ENCODE measurements at places on chromosomes 1 and 21.
A peak's percentile ranks its signal among the peaks of the same experiment; 100 is the strongest.

DNA sequence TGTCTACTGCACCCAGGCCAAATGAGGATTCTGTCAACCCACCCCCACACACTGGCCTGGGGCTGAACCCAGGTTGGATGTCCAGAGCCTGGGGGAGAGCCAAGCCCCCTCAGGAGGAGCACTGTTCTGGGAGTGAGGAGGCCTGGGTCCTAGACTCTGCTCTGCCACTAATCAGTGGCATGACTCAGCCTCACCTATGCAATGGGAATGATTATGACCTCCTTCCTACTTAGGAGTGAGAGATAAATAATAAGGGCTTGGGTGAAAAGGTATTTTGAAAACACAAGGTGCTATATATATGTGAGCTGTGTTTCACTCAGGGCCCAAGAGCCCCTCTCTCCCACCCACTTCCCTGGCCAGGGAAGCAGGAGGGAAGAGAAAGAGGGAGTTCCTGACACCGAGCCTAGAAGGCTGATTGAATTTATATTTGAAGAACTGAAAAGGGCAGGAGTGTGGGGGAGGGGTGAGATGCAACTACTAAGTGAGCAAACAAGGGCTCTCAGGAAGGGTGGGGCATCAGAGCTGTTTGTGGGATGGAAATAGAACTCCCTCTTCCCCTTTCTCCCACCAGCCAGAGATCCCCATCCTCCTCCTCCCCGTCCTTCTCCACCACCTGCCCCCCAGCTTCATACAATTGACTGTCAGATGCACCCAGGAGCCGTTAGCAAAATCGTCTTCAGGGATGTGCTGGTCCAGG, 8.2 kb downstream of the IGSF9 start:
- no peak for DNase-seq

- no peak for DNase-seq
Observed at GRCh38 chr1:221549815-221550214, 192.1 kb downstream of the DUSP10 start.

- no peak for DNase-seq
Observed at GRCh38 chr1:3226701-3227350, 157.8 kb downstream of the PRDM16 start.

GRCh38 chr1:229753764-229754551, 127.9 kb downstream of the URB2 start:
- DNase-seq: no peak

GRCh38 chr21:32834211-32834915, 62.8 kb upstream of the PAXBP1 start:
- DNase-seq: no peak

DNA sequence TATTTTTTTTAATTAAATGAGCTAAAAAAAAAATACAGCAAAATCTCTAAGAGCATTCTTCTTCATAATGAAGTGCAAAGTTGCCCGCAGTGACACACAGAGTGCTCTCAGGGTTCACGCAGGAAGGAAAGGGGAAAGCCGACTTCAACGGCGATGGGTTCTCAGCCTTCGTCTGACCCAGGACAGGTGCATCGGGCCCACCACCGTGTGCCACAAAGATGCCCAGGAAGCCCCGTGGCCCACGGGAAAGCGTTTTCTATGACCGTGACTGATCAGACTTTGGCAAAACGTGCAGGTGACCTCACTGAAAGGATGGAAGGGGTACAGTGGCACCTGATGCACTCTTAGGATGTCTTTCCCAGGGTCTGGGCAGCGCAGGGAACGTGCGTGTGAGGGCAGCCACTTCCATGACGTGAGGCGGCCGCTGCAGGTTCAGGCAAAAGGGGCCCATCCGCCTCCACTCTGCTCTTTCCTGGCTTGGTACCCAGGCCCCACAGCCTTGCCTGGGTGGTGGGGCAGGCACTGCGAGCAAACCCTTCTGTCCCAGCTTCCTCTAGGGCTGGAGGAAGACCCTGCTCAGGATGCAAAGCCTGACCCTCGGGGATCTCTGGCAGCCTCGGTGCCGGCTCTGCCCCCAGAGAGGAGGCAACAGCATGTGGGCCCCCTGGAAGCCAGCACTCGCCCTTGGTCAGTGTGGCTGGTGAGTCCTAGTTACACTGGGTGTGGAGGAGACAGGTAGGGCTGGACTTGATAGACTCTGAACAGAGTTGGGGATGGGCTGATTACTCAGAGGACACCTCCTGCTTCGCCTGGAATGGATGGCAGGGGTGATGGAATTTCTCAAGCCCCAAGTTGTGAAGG, 8.3 kb downstream of the LRRC47 start:
- DNase-seq: no peak

- no peak for DNase-seq
Observed at GRCh38 chr1:81053826-81054225, 746.9 kb upstream of the ADGRL2 start.

GRCh38 chr1:226598455-226598849, 49.9 kb downstream of the STUM start:
- no peak for DNase-seq

GRCh38 chr1:15574741-15575140, 10.1 kb downstream of the AGMAT start:
- DNase-seq: no peak

- DNase-seq: no peak
Observed at GRCh38 chr1:53323316-53323715, 4.6 kb downstream of the LRP8 start.

GRCh38 chr21:33071770-33072306, 1.9 kb downstream of the OLIG1 start:
- DNase-seq: no peak

GRCh38 chr1:9529190-9529589, 10.1 kb upstream of the SLC25A33 start:
- DNase-seq: no peak

DNA sequence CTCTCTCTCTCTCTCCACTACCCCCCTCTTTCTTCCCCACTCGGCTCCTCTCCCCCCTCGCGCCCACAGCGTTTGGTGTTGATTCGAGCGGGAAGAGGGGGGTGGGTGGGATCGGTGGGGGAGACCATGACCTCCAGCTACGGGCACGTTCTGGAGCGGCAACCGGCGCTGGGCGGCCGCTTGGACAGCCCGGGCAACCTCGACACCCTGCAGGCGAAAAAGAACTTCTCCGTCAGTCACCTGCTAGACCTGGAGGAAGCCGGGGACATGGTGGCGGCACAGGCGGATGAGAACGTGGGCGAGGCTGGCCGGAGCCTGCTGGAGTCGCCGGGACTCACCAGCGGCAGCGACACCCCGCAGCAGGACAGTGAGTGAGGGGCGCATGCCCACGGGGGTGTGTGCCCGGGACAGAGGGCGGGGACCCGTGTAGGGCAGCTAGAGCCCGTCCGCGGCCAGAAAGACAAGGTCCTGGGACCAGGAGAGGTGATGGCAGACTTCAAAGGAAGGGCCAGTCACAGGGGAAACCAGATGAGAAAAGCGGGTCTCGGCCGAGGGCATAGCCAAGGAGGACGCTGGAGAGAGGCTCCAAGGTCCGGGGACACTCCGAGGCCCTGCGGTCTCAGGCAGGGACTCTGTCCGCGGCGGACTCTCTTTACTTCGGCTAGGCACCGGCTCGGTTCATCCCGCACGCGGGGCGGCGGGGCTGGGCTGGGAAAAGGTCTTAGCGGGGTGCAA, at the start of gene PRRX1:
Gene PRRX1 (plus strand): TSS at position 39 of the 735 bp plus-strand sequence. CDS start 88 bp downstream, at position 127.
- no peak for DNase-seq

- peak; percentile 75 for DNase-seq
Observed at GRCh38 chr1:213374369-213374768, 323.3 kb downstream of the RPS6KC1 start.

DNA sequence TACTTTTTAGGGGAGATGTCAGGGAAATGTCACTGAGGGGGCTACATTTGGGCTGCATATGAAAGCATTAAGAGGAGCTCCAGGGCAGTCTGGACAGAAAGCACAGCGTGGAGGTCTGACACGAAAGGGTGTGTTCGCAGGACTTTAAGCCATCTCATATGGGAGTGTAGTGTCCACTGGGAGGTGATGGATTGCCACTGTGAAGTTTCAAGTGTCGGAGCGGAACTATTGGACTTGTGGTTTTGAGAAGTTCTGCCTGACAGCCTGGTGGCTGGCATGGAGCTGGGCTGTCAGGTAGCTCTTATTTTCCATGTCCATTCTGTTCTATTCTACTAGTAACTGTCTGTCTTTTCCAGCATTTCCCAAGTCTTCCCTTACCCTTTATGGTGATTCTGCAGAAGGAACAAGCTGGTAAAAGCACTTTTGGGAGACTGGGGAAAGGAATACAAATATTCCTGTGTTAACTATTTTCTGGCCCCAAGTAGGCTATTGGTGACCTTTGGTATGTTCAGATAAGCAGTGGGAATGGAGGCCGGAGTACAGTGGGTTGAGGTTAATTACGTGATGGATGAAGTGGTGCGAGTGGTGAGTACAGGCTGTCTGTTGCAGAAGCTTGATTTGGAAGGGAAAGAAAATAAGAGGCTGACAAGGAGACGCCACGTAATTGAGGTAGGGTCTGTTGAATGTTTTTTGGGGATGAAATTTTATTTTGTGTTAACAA, 19.3 kb downstream of the B3GALT5 start:
- no peak for DNase-seq

- no peak for DNase-seq
Observed at GRCh38 chr1:75791022-75791421, 5.0 kb downstream of the RABGGTB start.

- DNase-seq: no peak
Observed at GRCh38 chr1:219283541-219283940, 109.9 kb downstream of the LYPLAL1 start.

DNA sequence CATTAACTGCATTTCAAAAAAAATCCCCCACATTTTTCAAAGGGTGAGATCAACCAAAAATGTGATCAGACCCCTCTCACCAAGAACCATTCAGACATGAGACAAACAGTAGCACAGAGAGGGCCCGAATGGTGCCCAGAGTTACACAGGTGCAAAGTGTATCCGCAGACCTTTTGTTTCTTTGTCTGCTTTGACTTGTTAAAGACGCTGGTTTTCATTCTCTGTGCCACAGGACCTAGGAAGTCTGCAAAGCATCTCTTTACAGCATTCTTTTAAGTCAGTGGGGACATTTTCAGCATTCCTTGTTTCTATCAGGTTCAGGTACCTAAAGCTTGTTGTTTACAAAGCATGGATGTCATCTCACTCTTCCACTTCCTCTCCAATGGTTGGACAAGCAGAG, 87.2 kb upstream of the MAP1LC3C start:
- no peak for DNase-seq

DNA sequence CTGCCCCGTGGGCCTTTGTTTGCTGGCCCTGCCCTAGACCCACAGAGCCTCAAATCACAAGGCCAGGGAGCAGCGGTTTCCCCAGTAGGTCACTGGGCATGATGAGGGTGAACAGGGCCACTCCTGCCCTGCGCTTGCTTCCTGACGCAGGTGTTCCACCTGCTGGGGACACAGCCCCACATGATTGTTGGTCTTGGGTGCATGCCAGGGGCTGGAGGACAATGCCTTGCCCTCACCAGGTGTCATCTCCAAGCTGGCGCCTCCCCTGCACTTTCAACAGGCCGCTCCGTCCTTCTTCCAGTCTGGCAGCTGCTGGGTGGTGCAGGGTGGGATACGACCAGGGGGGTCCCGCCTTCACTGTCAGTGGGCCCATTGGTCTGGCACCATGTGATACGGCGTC, 24.3 kb downstream of the IL10RB start:
- no peak for DNase-seq

DNA sequence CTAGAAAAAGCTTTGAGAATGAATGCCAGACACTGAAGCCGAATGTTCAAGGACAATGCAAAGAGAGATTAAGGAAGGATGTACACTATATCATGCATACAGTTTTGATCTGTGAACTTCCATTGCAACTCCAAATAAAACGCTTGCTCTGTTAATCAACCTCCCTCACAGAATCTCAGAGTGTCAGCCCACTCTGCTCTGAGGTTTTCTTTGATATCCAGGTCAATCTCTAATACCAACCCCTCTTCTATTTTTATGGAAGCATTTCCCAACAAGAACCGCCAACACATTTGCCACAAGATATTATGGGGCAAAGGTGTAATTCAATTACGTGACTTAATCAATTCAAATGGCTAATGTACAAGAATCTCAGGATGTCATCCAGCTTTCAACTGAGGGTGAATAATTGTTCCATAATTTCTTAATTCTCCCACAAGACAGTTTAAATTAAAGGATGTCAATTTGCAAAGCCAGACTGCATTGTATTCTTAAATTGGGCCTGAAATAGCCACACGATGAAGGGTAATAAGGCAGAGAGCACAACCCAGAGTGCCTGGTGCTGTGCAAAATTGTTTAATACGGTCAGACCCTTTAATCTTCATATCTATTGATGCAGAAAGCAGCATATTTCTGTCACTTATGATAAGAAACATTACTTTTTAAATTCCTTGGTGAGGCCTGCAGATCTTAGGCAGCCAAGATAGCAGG, 459.2 kb upstream of the DAB1 start:
- DNase-seq: no peak

GRCh38 chr1:53048960-53049573, 12.9 kb upstream of the PODN start:
- DNase-seq: no peak

GRCh38 chr1:56916630-56917029, 49.2 kb downstream of the C8B start:
- DNase-seq: no peak

All from dorsolateral prefrontal cortex (tissue), 122 donors.